ENCODE measurements at places on chromosomes 7 and 10. TPM values are rescaled to one million over a fixed set of nuclear protein-coding genes. Genes with fewer than 3 reads are reported as not detected.

The PRKCQ gene
- 60.9 TPM for total RNA-seq

- no peak overlapping the region for H3K27ac ChIP-seq
- no peaks in the 10 kb centered on the region for H3K36me3 ChIP-seq
- no peak for DNase-seq
- H3K4me1 ChIP-seq, result no peaks in the 10 kb centered on the region
These were observed 11.3 kb upstream of the AKR1C2 start for GRCh38 chr10:5014936-5015335.

DNA sequence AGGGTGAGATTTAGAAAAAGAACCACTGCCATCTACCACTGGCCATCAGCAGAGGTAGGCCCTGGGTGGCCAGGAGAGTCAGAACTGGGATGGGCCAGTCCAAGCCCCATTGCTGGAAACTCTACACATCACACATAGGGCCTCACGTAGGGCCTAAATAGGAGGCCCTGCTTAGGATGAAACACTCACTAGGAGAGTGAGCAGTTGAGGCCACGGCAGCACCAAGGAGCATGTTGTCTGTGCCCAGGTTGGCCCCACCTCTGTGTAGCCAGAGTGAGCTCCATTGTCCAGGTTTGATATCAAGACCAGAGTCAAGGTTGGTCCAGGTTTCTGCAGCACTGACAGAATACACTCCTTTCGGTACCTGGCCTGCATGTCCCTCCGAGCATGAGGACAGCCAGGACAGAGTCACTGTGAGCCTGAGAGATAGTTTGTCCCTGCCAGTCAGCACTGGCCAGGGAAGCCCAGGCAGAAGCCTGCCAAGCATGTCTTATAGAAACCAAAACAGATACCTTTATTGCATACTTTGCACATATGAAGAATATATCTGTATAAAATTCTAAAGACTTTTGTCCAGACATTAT, 77.9 kb upstream of the CAMK2B start:
- H3K27me3 ChIP-seq, result no peaks in the 10 kb centered on the region
- H3K4me3 ChIP-seq, result no peak overlapping the region
- no peak overlapping the region for H3K27ac ChIP-seq

- no peak overlapping the region for H3K27ac ChIP-seq
- peaks cover 15% of the 10 kb centered on the region for H3K36me3 ChIP-seq
- peaks cover 42% of the 10 kb centered on the region for H3K4me1 ChIP-seq
- no peak overlapping the region for H3K4me3 ChIP-seq
- DNase-seq, result no peak
These were observed 295.9 kb upstream of the NFE2L3 start for GRCh38 chr7:25855854-25856782.

GRCh38 chr10:17453373-17454091, 863 bp downstream of the ST8SIA6 start:
- peak overlapping the region; percentile 70 for H3K4me3 ChIP-seq
- H3K27ac ChIP-seq, result no peak overlapping the region
- peak; percentile 28 for DNase-seq
- peaks cover 64% of the 10 kb centered on the region for H3K27me3 ChIP-seq
- peaks cover 3% of the 10 kb centered on the region for H3K36me3 ChIP-seq

The ZNF786 gene
- 7.6 TPM for total RNA-seq

DNA sequence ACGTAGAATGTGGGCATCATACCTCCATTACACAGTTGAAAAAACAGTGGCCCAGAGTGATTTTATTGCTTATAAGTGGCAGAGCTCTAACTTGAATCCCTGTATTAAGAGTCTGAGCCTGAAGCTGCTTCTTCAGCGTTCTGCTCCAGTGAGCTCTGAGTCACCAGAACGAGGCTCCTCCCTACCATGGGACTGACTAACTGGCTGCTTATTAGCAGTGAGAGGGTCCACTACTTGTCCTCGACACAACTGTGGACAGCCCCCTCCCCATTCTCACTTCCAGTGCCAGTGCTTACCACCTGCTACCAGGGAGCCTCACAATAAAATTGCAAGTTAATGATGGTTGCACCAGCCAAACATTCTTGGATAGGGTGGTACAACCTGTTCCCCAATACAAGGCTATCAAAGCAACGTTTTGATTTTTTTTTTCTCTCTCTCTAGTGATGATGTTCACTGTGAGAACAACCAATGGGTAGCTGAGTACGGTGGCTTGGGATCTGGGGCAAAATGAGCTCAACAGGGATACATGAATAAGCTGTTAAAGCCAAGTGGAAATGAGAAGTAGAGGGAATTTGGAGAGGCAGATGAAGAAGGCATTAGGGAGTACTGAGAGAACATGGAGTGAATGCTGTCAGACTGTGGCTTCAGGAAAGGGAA, 2.7 kb upstream of the NRG3 start:
- H3K4me1 ChIP-seq, result peaks cover 10% of the 10 kb centered on the region
- no peak overlapping the region for H3K27ac ChIP-seq
- no peak for DNase-seq
- peaks cover 30% of the 10 kb centered on the region for H3K27me3 ChIP-seq

DNA sequence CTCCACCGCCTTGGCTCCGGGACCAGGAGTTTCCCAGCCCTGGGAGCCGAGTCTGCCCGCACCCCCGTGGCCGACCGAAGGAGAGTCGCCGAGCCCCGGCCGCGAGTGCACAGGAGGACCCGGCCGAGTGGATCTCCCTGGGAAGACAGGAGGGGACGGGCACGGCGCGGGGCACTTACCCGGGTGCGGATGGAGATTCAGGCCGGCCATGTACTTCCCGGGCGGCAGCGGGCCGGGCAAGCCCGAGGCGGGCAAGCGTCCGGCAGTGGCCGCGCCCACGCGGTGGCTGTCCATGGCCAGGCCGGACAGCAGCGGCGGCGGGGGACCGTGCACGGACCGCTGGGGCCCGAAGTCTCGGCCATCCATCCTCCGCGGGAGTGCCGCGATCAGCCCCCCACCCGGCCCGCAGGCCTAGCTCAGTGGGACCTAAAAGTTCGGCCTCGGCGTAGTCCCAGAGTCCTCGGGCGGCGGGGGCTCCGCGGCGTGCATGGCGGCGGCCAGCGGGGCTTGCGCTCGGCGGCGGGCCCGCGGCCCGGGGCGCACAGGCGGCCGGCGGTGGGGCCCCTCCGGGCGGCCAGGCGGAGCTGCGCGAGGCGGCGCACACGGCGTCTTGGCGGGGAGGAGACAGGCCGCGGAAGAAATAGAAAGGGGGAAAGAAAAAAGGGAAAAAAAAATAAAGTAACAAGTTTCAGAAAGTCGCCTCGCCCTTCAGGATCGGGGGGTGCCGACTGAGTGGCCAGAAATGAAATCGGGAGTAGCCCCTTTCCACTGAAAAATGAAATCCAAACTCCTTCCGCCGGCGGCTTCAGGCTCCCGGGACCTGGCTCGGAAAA, 2.5 kb downstream of the TNRC18 start:
- peak overlapping the region; percentile 53 for H3K4me3 ChIP-seq
- no peaks in the 10 kb centered on the region for H3K36me3 ChIP-seq
- peaks cover 64% of the 10 kb centered on the region for H3K27me3 ChIP-seq
- peaks cover 38% of the 10 kb centered on the region for H3K4me1 ChIP-seq

The FAM221A gene
- total RNA-seq, result 5.4 TPM

The TMEM270 gene
- total RNA-seq, result not detected

DNA sequence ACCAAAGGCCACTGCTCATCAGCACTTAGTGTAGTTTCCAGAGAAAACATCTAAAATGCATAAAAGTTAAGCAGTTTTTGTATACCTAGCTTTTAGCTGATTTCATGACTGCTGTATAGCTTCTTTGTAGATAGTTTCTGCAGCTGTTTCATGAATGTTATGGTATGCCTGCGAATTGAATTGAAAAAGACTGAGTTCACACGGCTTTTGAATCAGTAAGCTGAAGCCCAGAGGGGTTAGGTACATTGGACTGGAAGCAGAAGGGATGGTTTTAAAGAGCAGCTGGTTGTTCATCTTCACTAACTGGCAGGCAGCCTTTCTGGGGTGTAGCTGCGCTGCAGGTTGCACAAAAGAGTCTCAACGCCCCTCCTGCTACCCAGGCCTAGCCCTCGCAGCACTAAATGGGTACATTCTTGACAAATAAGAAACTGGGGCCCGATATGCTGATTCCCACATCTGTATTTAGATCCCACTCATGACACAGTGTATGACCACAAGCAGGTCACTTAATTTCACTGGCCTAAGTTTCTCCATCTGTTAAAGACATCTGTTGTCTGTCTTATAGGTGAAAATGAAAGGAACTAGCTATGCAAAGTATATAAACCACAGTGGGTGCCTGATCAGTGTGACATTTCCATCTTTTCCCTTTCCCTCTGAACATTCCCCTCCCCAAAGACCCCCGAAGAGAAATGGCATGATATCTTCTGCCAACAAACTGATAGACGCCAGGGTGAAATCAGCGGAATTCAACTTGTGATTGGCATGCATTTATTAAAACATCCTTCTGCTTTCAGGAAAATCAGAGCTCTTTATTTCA, 85.9 kb upstream of the AGBL3 start:
- no peak overlapping the region for H3K4me3 ChIP-seq
- no peaks in the 10 kb centered on the region for H3K4me1 ChIP-seq
- DNase-seq, result no peak
- H3K27ac ChIP-seq, result no peak overlapping the region

GRCh38 chr10:75202321-75203045, 8.1 kb upstream of the VDAC2 start:
- H3K4me1 ChIP-seq, result peaks cover 11% of the 10 kb centered on the region
- H3K36me3 ChIP-seq, result no peaks in the 10 kb centered on the region
- no peak for DNase-seq
- no peak overlapping the region for H3K4me3 ChIP-seq
- H3K27me3 ChIP-seq, result no peaks in the 10 kb centered on the region
- no peak overlapping the region for H3K27ac ChIP-seq

The LMOD2 gene
- not detected for total RNA-seq

DNA sequence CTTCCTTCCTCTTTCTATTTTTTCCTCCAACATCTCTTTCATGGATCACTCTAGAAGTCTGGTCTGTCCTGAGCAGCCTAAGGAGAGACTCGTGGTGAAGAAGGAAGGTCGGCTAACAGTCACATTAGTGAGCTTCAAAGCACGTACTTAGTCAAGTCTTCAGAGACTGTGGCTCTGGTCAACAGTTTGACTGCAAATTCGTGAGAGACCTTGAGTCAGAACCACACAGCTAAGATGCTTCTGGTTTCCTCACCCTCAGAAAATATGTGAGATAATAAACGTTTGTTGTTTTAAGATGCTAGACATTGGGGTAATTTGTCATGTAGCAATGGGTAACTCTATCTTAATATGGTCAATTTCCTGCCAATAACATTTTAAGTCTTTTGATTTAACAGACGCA, 126.2 kb upstream of the LRRN3 start:
- H3K4me3 ChIP-seq, result no peak overlapping the region
- peak overlapping the region; percentile 41 for H3K27ac ChIP-seq
- H3K4me1 ChIP-seq, result peaks cover 5% of the 10 kb centered on the region
- DNase-seq, result no peak
- H3K36me3 ChIP-seq, result peaks cover 5% of the 10 kb centered on the region

The SLC26A3 gene
- total RNA-seq, result not detected

- H3K36me3 ChIP-seq, result no peaks in the 10 kb centered on the region
- H3K27ac ChIP-seq, result no peak overlapping the region
- no peak overlapping the region for H3K4me3 ChIP-seq
- H3K4me1 ChIP-seq, result no peaks in the 10 kb centered on the region
- no peaks in the 10 kb centered on the region for H3K27me3 ChIP-seq
These were observed 334.1 kb downstream of the HPSE2 start for GRCh38 chr10:98901441-98902110.

The IL6 gene
- 0.65 TPM for total RNA-seq

GRCh38 chr7:87672217-87672616, 44.0 kb downstream of the RUNDC3B start:
- no peaks in the 10 kb centered on the region for H3K4me1 ChIP-seq
- DNase-seq, result no peak
- no peak overlapping the region for H3K27ac ChIP-seq
- H3K4me3 ChIP-seq, result no peak overlapping the region

DNA sequence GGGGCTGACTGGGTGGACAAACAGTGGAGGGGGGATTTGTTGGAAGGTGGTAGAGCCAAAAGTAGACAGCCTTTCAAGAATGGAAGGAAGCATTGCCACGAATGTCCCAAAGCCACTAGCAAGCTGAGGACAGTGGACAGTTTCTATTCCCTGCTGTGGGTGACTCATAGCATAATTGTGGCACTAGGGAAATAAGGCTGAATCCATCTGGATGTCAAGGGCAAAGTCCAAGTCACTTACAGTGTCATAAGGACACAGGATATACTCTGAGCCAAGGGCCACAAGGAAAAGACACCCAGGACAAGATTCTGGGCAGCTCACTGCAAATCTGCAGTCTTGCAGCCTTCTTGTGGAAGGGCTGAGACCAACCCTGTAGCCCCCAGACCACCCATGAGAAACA, 79.7 kb downstream of the FRMPD2 start:
- H3K27me3 ChIP-seq, result no peaks in the 10 kb centered on the region
- no peaks in the 10 kb centered on the region for H3K36me3 ChIP-seq
- H3K4me1 ChIP-seq, result no peaks in the 10 kb centered on the region
- DNase-seq, result no peak
- no peak overlapping the region for H3K27ac ChIP-seq

Measured in activated CD8-positive, alpha-beta T cell treated with anti-CD3 and anti-CD28 coated beads, Interleukin-2, amount 10 ng/mL, durations not matched to agents 7 days and 5 days (primary cell).